Right atrium auricular region (tissue), 2 donors: ENCODE measurements at places on chromosomes 11 and 22. TPM values are rescaled to one million over a fixed set of nuclear protein-coding genes. Genes with fewer than 3 reads are reported as not detected.
A peak's percentile ranks its signal among the peaks of the same experiment; 100 is the strongest.

DNA sequence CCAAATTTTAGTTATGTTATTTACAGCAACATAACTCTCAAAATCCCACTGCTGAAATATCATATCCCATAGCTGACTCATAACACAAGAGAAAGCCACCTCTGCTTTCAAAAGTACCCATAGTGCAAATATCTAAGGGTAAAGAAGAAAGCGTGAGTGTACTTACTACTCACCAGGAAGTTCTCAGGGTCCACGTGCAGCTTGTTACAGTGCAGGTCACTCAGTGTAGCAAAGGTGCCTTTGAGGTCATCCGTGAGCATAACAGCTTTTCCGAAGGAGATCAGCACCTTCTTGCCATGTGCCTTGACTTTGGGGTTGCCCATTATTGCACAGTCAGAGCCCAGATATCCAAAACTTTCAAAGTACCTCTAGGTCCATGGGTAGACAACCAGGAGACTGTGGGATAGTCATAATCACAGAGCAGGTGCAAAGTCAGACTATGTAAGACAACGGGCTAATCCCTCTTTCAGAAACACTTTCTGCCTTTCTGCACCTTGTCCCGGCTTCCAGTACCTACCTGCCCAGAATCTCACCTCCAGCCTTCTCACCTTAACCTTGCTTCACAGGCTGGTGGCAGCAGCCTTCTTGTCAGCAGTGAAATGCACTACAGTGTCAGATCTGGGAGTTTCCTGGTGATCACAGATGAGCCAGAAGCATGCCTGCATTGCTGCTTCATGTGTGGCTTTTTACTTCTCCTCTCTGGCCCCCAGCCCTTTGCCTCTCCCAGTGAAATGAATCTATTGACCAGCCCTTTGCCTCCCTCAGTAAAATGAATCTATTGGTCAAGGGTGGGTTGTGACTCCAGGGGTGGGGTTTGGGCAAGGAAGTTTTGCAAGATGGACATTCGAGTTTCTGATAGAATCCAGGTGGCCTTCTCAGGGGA is 6.5 kb downstream of the HBG1 start:
- H3K27ac ChIP-seq = no peak overlapping the region
- H3K27me3 ChIP-seq = no peaks in the 10 kb centered on the region
- DNase-seq = no peak
- no peaks in the 10 kb centered on the region for H3K4me1 ChIP-seq
- H3K36me3 ChIP-seq = no peaks in the 10 kb centered on the region

- no peaks in the 10 kb centered on the region for H3K27me3 ChIP-seq
- H3K4me3 ChIP-seq = no peak overlapping the region
- H3K36me3 ChIP-seq = peaks cover 67% of the 10 kb centered on the region
- H3K27ac ChIP-seq = peak overlapping the region; percentile 56
- no peaks in the 10 kb centered on the region for H3K4me1 ChIP-seq
Measured at GRCh38 chr22:17870407-17870806, 96.1 kb upstream of the BID start.

DNA sequence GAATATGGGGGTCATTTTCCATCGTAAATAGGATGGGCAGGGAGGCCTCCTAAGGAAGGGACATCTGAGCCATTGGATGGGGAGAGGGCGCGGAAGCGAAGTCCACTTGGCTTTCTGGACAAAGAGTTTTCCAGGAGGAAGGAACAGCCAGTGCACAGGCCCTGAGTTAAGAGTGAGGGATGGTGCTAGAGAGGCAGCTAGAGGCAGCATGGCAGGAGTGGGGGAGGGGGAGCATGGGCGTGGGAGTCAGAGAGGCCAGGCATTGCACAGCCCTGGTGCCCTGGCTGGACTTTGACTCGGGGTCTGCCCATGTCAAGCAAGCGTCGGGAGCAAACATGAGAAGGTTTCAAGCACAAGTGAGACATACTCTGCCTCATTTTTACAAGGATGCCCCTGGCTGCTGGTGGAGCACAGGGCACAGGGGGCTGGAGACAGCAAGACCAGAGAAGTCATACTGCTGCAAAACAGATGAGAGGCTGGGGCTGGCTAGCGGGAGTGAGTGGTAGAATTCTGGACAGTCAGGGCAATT is 9.0 kb downstream of the GNAZ start:
- no peak for DNase-seq
- H3K27ac ChIP-seq = no peak overlapping the region
- H3K4me3 ChIP-seq = no peak overlapping the region
- H3K36me3 ChIP-seq = no peaks in the 10 kb centered on the region
- H3K27me3 ChIP-seq = no peaks in the 10 kb centered on the region
- H3K4me1 ChIP-seq = peaks cover 6% of the 10 kb centered on the region

The SSTR3 gene
- total RNA-seq = not detected

DNA sequence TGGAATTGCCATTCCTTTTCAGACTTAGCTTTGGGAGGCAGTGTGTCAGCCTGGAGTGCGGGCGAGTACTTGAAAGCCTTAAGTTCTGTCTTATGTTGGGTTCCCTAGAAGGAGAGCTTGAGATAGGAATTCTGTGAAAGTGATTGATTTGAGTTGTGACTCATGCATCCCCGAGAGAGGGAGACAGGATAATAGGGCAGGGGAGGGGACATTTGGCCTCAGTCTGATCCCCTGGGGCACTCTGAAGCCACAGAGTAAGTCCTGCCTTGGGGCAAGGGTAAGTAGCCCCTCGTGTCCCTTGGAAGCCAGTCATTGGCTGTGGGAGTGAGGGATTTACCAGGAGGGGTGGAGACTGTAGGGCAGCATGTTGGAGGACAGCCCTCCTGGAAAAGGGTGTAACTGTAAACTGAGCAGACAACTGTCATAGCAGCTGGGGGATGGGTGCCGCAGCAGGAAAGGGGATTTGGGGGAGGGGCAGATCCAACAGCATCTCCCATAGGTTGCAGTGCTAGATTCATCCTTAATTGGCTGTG is 44.0 kb downstream of the KIAA1671 start:
- no peaks in the 10 kb centered on the region for H3K27me3 ChIP-seq
- H3K4me1 ChIP-seq = peaks cover 42% of the 10 kb centered on the region
- H3K27ac ChIP-seq = peak overlapping the region; percentile 53
- no peaks in the 10 kb centered on the region for H3K36me3 ChIP-seq
- DNase-seq = no peak

- H3K36me3 ChIP-seq = no peaks in the 10 kb centered on the region
- no peak overlapping the region for H3K4me3 ChIP-seq
- H3K4me1 ChIP-seq = no peaks in the 10 kb centered on the region
- no peak overlapping the region for H3K27ac ChIP-seq
Measured at GRCh38 chr11:77361184-77361583, 59.7 kb upstream of the GDPD4 start.
